ENCODE measurements at places on chromosomes 4 and X.

DNA sequence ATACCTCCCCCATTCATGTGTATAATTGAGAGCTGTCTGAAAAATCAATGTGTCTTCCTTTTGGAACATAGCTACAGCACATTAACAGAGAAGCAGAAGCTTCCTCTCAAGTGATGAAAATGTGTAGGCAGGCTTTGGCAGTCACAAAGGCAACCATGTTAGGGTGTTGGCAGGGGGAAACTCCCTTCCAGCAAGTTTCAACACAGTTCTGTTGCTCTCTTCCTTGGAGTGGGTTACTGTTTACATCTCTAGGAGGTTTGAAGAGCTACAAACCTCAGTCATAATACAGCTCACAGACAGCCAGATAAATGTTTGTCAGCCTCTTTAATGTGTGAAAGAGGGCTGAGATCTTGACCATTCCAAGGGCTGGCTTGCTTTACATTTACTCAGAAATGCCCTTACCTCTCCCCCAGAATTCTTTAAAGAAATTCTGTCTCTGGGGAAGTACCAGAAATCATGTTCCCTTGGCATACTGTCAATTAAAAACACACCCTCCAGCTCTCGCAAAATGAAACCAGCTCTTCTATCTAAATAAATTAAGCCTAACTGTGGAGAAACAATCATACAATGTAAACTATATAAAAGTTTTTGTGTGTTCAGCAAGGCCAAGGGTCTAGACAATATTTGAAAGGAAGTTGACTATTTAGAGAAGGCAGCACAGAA lies 18.9 kb downstream of the ZBTB33 start:
- DNase-seq, result no peak

- no peak for DNase-seq
Observed at GRCh38 chr4:5640096-5640495, 68.3 kb downstream of the EVC2 start.

DNA sequence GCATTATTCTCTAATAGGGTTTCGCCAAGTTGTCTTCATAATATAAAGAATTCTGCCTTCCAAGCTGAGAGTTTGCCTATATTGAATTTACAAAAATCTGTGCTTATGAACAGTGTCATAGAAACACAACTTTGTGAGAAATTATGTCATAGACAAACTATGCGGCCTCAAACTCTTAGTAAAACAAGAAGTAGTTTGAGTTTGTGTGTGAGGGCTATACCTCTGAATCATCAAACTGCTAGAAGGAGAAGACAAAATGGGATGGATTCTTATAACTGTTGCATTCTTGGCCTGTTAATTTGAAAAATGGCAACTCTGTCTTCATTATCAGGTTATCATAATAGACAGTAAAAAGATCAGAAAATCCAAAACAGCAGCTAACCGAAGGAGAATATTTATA lies 46.1 kb upstream of the NAP1L5 start:
- DNase-seq, result no peak

GRCh38 chr4:20192736-20193135 lies 59.0 kb upstream of the SLIT2 start:
- DNase-seq, result no peak

DNA sequence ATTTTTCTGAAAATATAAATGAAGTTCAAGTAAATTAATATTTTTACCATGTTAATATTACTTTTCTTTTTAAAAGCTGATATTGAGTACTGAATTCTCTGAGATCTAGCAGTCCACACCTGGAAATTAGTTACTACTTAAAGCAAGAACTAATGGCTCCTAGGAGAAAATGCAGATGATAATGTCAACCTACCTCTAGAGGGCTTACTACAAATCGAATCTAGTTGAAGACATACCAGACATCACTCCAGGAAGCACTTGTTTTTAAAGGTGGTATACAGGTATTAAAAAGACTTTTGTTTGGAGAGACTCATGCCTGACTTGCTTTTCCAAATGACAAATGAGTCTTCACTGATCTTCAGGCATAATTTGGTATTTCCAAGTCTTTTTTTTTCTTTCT lies 516.4 kb upstream of the BOD1L1 start:
- DNase-seq, result no peak

DNA sequence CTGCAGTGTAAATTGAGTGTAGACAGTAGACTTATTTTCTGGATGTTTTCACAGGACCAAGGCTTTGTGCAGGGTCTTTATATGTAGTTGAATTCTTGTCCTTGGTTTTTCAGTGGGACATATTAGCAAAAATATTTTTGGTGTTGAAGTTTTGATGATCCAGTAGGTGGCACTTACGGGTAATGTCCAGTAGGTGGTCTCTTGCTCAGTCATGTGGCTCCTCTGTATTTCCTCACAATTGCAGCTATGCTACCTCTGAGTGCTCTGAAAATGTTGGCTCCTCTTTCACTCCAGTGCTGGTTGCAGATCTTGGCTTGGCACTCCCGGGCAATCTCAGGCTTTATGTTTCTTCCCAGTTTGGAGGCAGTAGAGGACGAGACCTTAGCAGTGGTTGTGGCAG lies 419.8 kb upstream of the AMOT start:
- no peak for DNase-seq

- no peak for DNase-seq
Observed at GRCh38 chr4:155600244-155600643, 66.4 kb upstream of the GUCY1A1 start.

DNA sequence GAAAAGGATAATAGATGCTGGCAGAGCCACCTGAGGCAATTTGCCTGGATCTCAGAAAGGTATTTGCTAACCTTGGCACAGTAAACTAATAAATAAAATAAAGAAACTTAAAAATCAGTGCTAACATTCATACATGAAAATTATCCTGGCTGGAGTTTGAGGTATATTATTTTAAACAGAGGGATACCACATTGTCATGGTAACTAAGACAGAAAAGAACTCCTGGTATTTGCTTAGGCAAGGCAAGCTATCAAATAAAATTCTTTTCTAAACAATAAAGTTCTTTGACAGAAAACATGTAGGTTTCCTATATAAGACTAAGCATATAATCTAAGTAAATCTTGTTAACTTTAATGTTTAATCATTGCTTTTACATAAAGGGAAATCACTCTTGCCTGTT lies 218.8 kb downstream of the MAGEB17 start:
- no peak for DNase-seq

DNA sequence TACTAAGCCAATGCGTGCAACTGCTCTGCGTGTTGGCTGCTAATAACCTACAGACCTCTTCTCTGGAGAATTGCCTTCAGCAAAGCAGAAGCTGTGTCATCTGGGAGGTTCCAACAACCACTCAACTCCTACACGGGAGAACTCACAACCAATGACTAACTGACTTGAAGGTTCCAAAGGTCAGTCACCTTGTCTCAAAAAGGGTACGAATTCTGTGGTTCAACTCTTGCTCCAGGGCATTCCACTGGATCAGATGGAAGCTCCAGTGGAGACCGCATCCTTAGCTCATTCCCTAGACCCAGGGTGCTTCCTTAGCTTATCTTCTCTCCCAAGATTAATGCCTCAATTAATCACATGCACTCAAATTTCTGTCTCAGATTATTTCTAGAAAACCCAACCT lies 222.7 kb downstream of the CHIC2 start:
- DNase-seq, result no peak

DNA sequence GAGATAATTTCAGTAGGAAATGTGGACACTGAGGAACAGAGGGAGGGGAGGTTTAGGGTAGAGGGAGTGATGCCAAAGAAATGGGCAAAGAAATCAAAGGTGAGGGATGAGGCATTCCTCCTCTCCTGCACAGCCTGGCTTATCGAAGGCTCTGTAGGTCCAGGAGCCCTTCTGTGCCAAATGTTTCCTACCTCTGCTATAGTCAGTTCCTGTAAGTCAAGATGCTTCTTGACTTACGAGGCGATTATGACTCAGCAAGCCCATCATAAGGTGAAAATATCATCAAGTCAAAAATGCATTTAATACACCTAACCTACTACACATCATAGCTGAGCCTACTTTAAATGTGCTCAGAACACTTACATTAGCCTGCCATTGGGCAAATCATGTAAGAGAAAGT lies 60.0 kb upstream of the ARHGAP24 start:
- DNase-seq, result no peak

DNA sequence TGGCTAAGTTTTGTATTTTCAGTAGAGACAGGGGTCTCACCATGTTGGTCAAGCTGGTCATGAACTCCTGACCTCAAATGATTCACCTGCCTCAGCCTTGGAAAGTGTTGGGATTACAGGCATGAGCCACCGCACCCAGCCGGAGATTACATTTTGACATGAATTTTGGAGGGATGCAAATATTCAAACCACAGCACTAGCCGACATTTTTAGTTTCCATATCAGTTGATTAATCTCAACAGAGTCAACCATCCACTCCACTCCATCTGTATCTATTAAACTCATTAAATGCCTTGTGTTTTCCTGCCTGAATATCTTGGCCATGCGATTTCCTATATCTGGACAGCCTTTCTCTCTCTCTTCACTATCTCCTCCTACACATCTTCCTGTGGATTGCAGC lies 64.1 kb upstream of the PDGFRA start:
- DNase-seq, result no peak

GRCh38 chr4:86271057-86271456 lies 88.8 kb downstream of the MAPK10 start:
- DNase-seq, result no peak

GRCh38 chrX:107014936-107015335 lies 14.9 kb upstream of the MORC4 start:
- DNase-seq, result no peak

DNA sequence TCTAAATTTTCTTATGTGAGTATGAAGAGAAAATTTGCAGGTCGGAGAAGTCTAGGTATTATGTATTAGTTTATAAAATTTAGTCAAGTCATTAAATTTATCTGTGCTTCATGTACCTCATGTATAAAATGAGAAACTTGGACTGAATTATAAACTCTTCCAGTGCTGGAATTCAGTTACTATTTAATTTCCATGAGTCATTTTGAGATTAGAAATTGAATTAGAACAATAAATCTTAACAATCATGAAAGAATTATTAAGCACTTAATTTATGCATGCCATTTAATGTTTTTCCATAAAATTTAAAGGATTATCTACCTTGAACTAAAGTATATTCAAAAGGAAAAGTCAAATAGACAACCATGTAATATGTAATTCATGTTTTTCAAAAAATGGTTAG lies 195.8 kb downstream of the MAD2L1 start:
- DNase-seq, result no peak

DNA sequence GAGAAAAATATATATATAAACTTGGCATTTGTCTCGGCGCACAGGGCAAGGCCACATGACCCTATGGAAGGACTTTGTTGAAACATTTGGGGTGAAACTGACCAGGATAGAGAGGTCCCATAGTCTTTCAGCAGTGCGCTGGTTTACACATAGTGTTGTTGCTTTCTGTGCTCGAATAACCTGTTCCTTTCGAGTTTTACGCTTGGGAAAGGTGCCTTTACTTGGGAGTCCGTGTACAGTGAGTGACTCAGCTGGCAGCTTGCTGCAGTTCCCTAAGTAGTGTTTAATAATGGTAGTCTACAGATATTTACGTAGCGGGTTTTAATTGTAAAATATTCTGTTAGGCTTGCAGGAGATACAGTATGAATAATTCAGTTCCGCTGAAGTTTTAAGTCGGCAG lies 578 bp downstream of the APOOL start:
- no peak for DNase-seq

DNA sequence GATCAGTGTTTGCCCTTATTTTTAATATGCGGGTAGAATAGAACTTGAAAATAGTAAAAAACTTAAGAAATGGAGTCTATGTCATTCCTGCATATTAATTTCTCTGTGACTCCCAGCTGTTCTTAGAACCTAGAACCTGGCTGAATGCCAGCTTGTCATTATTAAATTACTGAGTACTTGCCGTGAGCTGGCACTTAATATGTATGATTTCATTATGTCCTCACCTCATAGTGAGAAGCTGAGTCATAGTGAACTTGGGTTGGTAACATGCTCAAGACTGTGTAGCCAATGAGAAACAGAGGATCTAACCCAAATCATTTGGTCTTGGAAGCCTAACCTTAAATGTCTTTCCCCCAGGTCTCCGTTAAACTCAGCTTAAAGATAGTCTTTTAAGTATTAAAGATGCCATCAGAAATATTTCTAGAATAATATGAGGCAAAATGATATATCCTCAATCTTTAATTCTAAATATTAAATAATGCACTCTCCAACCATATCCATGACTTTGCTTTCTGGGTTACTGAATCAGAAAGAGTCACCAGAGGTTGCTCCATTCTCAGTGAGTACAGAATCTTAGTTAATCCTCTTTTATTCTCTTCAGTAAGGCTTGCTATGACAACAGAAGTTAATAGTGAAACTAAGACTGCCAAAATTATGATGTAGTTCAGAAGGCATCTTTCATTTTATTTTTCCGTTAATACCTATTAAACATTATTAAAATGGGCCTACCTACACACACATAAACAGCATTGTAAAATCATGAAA lies 58.6 kb upstream of the TLL1 start:
- DNase-seq, result no peak

DNA sequence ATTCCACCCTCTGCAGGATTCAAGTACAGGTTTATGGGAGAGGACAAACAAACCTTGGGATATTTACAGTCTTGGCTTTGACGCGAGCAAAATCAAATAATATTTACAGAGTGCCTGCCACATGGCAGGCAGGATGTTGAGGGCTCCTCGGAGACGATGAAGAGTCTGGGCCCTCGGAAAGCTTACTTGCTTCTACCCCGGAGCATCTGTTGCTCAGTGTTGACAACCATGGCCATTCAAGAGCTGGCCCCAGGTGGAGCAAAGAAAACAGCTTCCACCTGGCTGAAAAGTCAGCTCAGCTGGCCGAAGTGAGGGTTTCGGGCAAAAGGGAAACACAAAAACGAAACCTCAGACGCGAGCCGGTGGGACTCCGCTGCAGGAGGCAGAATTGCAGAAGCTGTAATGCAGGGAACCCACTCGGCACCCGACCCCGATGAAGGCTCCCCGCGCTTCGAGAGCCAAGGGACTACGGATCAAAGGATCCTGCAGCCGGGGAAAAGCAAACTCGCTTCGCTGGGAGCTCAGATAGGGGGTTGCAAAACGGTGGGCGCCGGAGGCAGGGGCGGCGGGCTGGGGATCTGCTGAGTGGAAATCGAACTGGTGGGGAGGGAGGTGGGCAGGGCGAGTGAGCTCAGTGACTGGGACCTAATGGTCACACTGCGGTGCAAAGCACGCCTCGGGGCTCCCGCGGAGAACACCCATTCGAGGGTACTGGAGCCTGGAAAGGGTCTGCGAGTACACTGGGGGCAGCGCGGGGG lies 805 bp downstream of the ATP8A1 start:
- DNase-seq, result no peak

DNA sequence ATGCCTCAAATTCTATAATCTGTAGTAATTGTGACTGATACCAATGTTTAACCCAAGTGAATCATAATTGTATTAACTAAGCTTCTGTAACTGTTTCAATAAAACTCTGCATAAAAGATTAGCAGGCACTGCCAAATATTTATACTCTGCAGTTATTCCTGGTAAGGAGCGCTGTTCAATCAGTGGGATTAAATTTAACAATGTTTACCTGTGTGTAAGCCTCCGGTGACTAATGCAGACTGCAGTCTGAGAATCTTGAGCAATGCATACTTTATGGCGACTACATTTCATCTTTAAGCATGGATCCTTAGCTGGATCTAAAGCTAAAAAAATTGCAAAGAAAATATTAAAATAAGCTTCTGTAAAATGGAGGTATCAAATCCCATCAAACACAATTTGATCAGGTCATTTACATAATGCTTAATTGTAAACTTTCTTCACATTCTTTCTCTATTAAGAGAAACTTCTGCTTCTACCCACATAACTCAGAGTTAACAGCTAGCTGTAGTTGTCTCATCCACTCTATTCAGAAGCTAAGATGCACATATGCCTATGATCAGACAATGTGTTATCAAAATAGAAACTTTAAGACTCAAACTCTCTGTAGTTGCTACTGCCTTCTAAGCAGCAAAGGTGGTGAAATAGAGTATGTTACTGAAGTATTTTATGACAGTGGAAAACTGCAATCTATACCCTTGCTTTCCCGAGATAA lies 234.0 kb downstream of the SPOCK3 start:
- DNase-seq, result no peak

- no peak for DNase-seq
Observed at GRCh38 chrX:81367291-81367690, 165.4 kb downstream of the SH3BGRL start.

All from D721Med (cell line).